ENCODE measurements at places on chromosomes 16 and 17. TPM values are rescaled to one million over a fixed set of nuclear protein-coding genes. Genes with fewer than 3 reads are reported as not detected.

GRCh38 chr16:23407436-23408127, 45.4 kb downstream of the COG7 start:
- no peak for DNase-seq

- DNase-seq = no peak
Observed at GRCh38 chr17:57121308-57122042, 36.4 kb downstream of the AKAP1 start.

SULT1A1 gene
- total RNA-seq = 11.5 TPM

- DNase-seq = no peak
Observed at GRCh38 chr17:15452746-15453145, 14.7 kb downstream of the CDRT4 start.

DNA sequence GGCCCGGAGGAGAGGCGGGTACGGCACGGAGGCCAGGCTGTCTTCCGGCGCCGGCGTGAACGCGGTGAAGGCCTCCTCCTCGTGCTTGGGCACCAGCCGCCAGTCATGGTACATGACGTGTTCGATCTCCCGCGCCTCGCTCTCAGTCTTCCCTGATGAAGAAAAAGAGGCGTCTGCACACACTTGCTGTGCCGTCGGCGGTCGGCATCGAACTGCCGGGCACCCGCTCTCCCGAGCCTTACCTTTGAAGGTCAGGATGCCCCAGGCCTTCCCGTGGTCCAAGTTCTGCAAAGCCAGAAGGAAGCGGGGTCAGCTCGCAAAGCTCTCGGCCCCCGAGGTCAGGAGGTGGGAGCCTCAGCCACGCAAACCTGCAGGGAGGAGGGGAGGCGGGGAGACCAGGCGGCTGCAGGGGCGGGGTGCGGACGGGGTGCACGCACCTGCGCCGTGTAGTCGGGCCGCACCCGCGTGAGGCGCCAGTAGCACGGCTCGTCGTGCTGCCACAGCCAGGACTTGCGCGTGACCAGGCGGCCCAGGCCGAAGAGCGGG, at the start of gene EME2:
TSS of gene EME2 (plus strand) at position 449 of the 546 bp plus-strand sequence. CDS start 418 bp downstream, outside the sequence.
- no peak for DNase-seq

DNA sequence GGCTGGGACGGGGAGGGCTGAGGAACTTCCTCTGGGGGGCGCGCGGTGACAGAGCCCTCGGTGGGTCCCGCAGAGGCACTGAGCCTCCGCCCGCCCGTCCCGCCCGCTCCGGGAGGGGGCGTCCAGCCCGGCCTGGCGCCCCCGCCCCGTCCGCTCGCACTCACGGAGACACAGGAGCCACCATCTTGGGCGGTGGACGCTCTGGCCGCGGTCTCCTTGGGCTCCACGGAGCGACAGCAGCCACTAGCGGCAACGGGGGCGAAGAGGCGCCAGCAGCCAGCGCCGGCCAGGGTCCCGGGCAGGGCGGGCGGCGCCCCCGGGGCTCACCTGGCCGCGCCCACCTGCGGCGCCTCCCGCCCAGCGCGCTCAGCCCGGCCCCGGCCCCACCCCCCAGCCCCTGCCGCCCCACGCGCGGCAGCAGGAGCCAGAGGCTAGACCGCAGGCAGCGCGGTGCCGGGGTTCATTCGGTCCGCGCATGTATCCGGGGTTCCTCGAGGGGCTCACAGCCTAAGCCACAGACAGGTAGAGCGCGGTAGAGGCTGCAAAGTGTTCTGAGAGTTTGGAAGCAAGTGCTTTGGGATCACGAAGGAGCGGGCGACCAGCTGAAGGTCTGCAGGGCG, at the start of gene C17orf113:
TSS of gene C17orf113 (minus strand) at position 209 of the 620 bp plus-strand sequence. CDS start 7,225 bp downstream, outside the sequence.
- DNase-seq = no peak

APOH gene
- total RNA-seq = not detected

DNA sequence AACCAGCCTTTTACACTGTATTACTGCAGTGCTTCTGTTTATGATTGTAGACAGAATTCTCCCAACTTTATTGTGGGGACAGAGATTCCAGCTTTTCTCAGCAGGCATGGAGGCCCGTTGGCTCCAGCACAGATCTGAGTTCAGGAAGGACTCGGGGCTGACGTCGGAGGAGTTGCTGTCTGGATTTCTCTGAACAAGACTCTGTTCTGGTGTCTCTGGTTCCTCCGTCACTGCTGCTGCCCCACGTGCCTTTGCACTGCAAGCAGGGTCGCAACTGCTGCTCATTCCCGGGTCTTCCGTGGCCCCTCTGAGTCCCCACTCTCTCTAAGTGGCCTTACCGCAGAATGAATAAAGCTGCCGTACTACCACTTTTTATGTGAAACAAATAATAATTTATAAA, 88.4 kb downstream of the BANP start:
- no peak for DNase-seq

- no peak for DNase-seq
Observed at GRCh38 chr16:56861756-56862155, 3.3 kb upstream of the SLC12A3 start.

KRT31 gene
- not detected for total RNA-seq

- DNase-seq = no peak
Observed at GRCh38 chr17:81050645-81051625, 16.0 kb downstream of the BAIAP2 start.

DNA sequence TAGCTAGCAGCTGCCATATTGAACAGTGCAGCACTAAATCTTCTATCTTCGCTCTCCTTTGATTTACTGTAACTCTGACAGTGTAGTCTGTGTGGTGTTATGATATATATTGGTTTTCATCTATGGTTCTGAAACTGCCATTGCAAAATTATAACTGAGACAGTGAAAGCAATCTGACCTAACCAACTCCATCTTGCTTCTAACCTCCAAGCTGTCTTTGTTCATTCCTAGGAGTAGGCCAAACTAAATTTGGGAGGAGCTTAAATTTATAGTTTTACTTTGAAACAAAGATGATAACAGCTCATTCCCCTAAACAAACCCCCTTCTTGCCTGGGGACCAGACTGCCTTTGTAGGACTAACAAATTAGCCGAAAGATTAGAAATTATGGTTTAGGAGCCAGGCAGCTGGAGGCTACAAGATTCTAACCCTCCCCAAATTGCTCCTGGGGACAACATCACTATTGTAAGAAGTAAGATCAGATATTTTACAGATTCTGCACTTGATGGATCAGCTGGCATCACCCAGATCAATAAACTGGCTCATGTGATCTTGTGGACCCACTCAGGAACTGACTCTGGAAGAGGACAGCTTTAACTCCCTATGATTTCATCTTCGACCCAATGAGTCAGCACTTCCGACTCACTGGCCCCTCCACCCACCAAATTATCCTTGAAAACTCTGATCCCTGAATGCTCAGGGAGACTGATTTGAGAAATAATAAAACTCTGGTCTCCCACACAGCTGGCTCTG, 47.0 kb upstream of the FBXO47 start:
- DNase-seq = no peak

SMIM36 gene
- total RNA-seq = not detected

- DNase-seq = no peak
Observed at GRCh38 chr17:34275881-34276280, 5.9 kb downstream of the CCL7 start.

Measured in vagina (tissue), 2 donors.